CD4-positive, alpha-beta T cell treated with Interleukin-12 subunit alpha and Interleukin-12 subunit beta, for 1 hour (primary cell): ENCODE measurements at places on chromosomes 4 and X.
A peak's percentile ranks its signal among the peaks of the same experiment; 100 is the strongest.

DNA sequence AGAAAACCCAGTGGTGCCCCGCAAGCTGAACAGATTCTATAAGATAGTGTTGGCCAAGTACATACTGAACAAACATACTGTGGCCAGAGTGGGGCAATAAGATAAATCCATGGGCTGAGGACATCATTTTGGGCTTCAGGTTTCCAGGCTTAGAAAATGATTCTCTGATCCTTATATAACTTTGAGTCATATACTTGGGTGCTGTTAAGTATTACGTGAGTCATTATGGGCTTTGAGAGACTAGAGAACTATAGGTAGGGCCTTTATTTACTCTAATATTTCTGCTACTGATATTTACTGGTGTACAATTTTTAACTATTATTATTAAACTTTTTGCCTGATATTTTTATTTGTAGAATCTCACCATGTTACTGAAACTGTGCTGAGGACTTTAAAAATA, 586.1 kb downstream of the CENPC start:
- DNase-seq = no peak

DNA sequence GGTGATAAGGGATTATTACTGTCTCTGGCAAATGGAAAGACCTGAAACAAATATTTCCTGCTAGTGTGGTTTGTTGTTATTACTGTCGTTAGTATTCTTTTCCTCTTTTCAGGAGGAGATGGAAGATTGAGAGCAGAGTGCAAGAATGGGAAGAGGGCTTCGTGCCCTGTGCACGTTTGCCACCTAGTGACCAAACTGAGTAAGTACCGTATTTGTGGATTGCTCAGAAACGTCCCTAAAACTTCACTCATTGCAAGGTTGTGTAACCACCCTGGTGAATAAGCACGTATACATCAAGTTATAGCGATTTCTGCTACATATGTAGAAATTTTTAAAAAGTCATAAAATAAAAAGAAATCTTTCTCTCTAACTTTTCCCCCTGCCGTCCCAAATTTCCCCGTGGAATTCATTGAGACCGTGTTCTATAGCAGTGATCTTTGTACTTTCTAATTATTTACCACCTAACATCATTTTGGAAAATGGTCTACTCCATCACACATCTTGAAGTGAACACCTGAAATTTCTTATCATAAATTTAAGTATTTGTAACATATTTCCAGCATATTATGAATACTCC, 24.3 kb downstream of the LINC00632 start:
- peak; percentile 24 for DNase-seq

DNA sequence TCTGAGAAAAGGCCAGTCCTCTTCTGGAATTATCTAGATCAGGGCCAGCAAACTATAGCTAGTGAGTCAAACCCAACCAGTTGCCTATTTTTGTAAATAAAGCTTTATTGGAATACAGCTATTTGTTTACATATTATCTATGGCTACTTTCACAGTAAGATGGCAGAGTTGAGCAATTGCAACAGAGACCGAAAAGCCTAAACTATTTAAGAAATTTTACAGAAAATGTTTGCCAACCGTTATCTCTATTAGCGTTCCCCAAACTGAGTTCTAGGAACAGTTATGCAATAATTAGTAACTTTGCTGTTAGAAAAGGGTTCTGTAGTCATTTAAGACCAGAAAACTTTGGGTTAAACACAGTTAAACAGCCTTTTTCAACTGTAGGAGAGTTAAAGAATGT, 10.5 kb downstream of the TEX13B start:
- no peak for DNase-seq

GRCh38 chr4:184012937-184013336, 107.8 kb downstream of the STOX2 start:
- DNase-seq = no peak

DNA sequence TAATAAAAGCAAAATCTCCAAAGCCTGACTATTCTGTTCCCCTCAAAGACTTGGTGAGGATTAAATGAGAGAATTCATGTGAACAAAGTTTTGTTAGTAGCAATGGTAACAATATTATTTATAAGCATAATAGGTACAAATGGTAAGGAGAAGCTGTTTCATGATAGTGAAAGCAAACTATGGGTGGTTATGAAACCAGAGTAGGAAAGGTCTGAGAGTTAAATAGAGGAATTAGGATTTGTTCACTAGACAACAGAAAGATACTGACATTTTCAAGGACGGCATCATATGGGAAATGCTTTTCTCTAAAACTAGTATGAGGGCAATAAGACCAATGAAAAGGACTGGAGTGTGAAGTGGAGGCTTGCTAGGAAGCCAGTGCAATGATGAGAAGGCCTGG, 128.6 kb upstream of the FTHL17 start:
- no peak for DNase-seq

GRCh38 chrX:54602563-54602962, 72.5 kb downstream of the GNL3L start:
- no peak for DNase-seq

DNA sequence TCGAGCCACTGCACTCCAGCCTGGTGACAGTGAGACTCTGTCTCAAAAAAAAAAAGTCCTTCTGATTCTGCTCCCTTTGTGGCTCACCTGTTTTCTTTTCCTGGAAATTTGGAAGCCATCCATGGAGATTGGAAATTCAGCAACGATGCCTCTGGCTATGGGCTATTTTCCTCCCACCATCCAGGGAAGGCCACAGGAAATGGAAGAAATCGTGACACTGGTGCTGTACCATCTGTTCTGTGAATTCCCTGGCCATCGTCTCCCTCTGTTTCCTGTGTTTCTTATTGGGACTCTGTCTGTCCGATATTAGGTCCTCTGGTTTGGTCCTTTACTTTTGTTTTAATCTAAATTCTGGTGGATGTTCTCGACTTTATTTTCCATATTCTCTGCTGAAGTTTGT, 29.4 kb upstream of the ADRA2C start:
- DNase-seq = no peak

DNA sequence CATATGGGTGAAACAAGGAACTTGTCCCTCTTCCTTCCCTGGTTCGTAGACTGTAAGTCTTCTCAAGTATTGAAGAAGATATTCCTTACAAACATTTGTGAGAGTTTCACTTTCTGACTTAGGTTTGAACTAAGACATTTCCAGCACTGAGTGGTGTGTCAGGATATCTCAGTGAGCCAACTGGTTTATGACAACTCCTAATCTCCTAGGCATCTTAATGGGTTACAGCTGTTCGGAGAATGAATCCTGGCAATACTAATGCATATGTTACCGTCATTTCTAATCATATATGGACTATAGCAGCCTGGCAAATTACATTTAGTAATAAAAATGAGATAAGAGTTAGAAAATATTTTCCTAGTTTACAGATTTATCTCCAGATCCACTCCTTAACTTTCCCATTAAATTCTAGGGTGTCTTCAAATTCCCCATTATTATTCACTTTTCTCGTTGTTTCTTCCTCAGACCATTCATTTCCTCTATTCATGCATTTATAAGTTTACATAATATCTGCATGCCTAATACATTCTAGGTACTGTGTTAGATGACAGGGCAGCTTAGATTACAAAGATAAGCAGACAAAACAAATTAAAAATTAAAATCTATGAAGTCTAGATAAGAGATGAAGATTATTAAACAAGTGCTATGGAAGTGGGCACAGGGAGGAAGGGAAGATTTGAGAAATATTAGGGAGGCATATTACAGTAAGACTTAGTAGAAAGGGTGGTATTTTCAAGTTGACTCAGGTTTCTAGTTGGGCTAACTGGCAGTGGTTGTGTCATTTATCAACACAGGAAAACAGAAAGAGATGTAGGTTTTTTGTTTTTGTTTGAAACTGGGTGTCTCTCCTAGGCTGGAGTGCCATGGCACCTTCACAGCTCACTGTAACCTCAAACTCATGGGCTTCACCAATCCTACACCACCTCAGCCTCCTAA, 173.9 kb downstream of the WDFY3 start:
- DNase-seq = no peak

- DNase-seq = no peak
These were observed 74.4 kb downstream of the FTHL17 start for GRCh38 chrX:30997411-30997810.

- no peak for DNase-seq
These were observed 94.2 kb downstream of the PPP3CA start for GRCh38 chr4:101253121-101253520.

DNA sequence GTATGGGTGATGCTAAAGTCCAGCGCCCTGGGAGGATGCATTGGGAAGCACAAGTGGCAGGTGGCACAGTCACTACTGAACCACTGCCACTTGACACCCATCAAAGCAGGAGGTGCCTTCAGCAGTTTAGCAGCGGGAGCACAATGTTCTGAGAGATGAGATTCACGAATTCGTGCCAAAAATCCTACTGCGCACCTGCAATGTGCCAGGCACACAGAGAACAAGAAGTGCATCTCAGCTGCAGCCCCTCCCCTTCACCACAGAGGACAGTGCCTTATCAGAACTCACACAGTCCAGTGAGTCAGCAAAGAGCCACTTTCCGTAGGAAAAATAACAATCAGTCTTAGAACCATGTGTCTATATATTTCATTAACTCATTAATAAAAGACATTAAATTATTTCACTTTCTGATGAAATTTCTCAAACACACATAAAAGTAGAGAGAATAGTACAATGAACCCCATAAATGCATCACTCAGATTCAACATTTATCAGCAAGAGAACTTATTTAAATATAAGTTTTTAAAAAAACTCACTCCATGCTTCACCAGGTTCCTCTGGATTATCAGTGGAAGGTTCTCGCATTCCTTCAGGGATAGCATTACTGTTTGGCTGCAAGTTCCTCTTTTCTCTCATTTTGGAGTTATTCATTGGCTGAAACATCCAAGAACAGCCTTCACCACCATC, 47.0 kb downstream of the BEND2 start:
- no peak for DNase-seq

DNA sequence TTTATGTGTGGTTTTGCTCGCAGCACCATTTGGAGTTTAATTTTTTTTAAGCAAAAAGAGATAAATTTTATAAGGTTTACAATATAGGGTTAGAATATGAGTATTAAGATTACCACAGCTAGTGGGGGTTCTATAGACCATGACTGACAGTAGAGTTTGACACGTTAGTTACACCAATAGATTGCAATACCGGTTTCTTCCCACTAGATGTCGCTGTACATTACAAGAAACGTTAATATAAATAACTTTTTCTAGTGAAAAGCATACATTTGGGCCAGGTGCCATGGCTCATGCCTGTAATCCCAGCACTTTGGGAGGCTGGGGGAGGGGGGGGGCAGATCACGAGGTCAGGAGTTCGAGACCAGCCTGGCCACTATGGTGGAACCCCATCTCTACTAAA, 433.6 kb downstream of the MAGEB5 start:
- DNase-seq = no peak

DNA sequence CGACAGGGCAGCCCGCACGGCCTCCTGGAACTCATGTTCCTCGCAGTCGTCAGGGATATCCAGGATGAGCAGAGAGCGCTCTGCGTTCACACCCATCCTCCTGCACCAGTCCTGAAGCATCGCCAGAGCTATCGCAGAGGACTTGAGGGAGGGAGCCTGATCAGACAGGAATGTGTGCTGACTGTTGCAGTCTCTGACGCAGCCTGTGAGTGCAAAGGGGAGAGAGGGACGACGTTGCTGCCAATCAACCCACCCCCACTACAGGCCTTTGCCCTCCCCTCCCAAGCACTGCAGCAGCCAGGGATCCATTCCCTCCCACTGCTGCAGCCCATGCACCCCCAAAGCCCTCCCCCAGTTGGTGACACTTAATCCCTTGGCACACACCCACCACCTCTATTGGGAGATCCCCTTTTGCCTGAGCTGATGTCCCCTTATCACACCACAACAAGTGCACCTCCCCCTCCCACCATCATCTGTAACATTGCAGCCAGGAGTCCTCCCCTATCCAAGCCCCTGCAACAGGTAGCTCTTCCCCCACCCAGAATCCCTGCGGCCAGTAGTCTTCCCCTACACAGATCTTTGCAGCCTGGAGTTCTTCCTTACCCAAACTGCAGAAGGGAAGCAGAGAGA, 897 bp downstream of the PNMA6F start:
- DNase-seq = no peak

DNA sequence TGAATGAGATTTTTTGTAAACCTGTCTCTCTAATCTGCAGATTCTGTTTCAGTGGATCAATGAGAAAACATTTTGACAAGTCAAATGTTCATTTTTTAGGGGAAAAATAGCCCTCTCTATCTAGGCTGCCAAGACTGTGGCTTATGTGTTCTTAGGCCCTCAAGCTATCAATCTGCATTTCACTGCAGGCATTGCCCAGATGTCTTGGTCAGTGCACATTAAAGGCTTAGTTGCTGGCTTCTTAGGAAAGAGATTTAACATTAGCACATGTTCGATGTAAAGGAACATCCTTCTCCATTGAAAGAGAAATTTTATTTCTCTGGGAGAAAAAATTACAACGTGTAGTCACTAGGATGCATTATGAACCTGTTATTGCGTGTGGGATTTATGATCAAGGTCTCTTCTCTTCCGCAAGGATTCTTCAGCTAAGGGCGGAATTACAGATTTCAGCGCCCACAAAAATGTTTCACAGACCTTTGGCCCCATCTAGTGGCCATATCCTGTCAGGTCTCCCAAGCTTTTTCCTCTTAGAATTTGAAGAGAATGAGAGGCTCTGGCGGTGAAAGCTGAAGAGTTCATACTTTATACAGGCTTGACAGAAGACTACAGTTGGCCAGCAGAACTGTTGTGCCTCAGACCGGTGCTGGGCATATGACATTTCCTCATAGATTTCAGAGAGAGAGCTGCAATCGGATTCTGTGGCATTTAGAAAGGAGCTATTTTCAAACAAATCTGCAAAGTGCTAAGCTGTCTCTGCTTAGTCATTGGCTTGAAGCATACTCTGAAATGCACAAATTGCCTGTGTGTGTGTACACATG, 144.6 kb upstream of the NOCT start:
- DNase-seq = peak; percentile 45

DNA sequence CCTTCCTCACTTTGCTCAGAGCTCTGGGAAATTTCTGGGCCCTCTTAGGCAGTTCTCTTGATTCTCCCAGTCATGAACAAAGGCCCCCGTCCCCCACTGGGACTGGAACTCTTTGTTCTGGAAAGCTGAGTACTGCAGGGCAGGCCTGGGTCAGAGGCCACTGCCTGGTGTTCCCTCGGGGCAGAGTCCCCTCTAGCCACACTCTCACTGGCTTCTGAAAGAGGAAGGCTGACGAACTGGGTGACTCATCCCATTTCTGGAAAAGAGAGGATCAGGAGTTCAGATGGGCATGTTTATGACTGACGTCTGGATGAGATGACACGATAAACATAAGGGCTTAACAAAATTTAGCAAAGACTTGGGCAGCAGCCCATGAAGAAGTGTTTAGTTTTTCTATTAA, 47.7 kb downstream of the DDX3X start:
- no peak for DNase-seq

DNA sequence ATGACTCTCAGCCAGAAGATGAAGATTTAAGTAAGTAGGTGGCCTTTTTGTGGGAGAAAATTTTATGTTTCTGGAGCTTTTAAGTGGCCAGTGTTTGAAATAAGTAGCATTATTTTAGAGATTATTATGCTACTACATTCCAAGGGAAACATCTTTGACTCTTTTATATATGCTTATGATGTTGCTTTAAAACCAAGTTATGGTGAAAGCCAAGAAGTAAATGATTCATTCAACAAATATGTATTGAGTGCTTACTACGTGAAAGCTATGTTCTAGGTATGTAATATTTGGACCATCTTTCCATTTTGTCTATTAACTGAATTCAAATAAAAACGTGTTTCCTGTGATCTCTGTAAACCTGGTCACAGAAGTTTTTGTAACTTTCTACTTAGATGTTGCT, 58.3 kb downstream of the ZFX start:
- DNase-seq = no peak
